ENCODE measurements at places on chromosomes 2 and 18.

DNA sequence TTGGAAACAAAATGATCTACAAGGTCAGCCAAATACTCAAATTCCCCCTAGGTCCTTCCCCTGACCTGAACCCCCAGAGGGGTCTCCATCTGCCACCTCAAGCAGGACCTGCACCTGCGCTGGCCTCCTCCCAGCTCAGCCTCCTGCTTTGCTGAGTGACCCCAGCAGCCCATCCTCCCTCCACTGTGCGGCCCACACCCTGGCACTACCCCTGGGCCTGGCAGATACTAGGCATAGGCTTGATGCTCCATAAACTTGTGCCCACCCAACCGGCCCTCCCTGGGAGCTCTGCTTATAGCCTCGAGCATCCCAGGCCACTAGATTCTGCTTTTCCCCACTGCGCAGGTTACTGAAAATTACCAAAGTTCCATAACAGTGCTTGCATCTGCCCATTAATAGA lies 156.2 kb downstream of the HDAC4 start:
- no peak for DNase-seq

- no peak for DNase-seq
Measured at GRCh38 chr2:74261204-74261864, 62.9 kb downstream of the MTHFD2 start.

DNA sequence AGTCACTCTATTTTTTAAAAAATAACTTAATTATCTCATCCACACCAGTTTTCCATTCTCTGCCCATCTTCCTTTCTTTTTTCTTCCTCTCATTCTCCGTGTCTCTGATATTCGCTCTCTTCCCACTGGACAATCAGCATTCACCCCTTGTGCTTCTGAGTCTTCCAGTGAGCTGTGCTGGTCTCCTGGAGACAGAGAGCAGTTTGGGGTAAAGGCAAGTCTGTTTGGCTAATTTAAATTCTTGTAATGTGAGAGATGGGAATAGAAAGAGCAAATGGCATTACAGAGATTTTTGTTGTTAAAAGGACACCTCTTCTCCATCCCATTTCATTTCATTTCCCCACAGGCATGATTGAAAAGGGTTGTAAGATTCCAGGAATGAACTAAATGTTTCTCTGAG lies 107.5 kb downstream of the DTNA start:
- DNase-seq = no peak

- no peak for DNase-seq
Measured at GRCh38 chr2:54750040-54750439, 26.6 kb downstream of the EML6 start.

DNA sequence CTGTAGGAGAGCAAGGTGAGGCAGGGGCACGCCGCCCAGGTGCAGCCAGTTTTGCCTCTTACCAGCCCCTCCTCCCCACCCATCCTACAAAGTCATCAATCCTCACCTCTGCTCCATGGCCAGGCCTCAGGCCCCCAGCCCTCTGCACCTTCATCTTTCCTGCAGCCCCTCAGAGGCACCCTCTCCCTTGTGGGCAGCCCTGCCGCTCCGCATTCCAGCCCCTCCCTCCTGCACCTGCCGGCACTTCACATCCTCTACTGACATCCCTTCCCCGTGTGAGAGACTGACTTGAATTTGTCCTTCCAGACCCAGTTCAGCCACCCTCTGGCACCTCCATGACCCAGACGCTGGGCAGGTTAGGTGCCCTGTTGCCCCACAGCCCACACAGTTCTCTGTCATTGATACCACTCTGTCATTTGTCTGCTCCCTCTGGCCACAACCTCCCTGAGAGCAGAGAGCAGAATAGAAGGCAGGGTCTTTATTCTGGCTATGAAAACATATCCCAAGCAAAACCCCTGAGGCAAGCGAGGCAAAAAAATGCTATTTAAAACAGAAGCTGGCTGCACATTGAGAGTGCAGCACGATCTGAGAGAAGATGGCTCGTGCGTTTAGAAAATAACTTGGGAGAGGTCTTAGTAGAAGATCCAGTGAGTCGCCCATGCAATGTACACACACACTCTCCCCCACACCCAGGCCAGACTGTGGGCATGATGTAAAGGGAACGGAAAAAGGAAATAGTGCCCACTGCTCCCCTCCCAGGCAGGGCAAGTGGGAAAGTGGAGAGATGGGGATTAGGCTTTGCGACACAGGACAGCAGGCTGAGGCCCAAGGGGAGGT lies 25.9 kb downstream of the SDC1 start:
- DNase-seq = no peak

- no peak for DNase-seq
Measured at GRCh38 chr2:1995584-1995983, 251.3 kb upstream of the PXDN start.

DNA sequence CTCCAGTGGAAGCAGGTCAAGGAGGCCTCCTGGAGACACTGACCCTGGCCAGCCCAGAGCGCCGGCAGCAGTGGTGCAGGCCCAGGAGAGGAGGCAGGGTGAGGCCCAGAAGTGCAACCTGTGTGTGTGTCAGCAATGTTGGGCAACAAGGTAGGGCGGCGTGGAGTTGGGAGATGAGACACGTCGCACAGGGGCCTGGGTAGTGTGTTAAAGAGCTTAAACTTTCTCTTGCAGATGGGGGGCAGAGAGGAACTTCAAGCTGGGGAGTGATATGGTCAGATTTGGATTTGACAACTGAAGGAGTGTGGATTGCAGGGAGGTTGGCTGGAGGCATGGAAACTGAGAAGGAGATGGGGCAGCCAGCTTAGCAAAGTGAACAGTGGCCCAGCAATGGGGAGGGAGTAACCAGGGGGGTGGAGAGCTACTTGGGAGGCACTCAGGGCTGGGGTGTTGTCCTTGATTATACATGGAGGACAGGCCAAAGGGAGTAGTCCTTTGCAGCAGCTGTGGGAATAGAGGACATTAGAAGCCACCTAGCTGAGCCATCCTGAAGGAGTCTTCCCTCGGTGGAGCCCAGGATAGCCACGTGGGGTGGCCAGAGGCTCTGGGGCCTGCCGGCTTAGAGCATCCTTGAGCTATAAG lies 278.6 kb upstream of the HS6ST1 start:
- no peak for DNase-seq

DNA sequence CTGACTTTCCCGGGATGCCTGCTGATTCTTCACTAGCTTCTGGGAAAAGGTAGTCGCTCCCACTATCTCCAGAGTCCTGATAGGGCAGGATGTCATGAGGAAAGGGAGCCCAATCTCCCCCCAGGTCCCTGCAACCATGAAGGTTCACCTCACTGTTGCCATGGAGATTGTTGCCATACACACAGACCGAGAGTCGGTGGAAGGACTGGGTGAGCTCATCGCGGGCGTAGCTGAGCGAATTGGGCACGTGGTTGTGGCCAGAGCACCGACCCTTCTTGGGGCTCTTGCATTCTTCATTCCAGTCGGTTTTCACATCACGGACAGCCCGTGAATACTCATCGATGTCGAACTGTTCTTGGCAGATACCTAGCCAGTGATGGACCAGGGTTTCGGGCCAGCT lies 97.4 kb downstream of the MEP1B start:
- DNase-seq = no peak

DNA sequence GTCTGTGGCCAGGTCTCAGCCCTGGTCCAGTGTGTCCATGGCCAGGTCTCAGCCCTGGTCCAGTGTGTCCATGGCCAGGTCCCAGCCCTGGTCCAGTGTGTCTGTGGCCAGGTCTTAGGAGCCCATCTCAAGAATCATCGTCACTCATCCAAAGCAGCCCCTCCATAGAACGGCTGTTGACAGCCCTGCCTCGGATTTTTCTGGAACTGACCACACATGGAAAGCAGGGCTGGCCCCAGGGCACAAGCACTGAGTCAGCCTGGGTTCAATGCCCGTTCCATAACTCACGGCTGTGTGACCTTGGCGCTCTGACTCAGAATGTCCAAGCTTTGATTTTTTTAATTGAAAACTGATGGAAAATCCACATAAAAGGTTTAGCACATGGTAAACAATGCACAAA lies 59.9 kb upstream of the SNTG2 start:
- no peak for DNase-seq

GRCh38 chr2:177340158-177340557 lies 52.4 kb upstream of the AGPS start:
- DNase-seq = no peak

Data from activated CD4-positive, alpha-beta T cell treated with anti-CD3 and anti-CD28 coated beads for 1 hour (primary cell).